ENCODE measurements at places on chromosomes 7 and 10. TPM values are rescaled to one million over a fixed set of nuclear protein-coding genes. Genes with fewer than 3 reads are reported as not detected.

SLC26A3 gene
- total RNA-seq, result not detected

CXCL12 gene
- total RNA-seq, result 0.14 TPM

ELOVL3 gene
- total RNA-seq, result 0.78 TPM

NPTX2 gene
- total RNA-seq, result 40.5 TPM

TMEM225B gene
- not detected for total RNA-seq

PPP1R17 gene
- total RNA-seq, result not detected

NCAPG2 gene
- 15.7 TPM for total RNA-seq

HOXA6 gene
- 0.96 TPM for total RNA-seq

AKR1C2 gene
- total RNA-seq, result 1,499 TPM

ARL3 gene
- 14.3 TPM for total RNA-seq

WDR91 gene
- 19.4 TPM for total RNA-seq

ANLN gene
- total RNA-seq, result 109 TPM

IL15RA gene
- 49.6 TPM for total RNA-seq

SPOCK2 gene
- total RNA-seq, result 0.41 TPM

SPDYE3 gene
- not detected for total RNA-seq

ASB4 gene
- total RNA-seq, result not detected

SGMS1 gene
- total RNA-seq, result 52.0 TPM

PRSS37 gene
- not detected for total RNA-seq

HTR7 gene
- total RNA-seq, result not detected

OAT gene
- 74.1 TPM for total RNA-seq

NODAL gene
- not detected for total RNA-seq

PVRIG gene
- total RNA-seq, result 1.4 TPM

OGDH gene
- 56.0 TPM for total RNA-seq

PLXNA4 gene
- total RNA-seq, result 0.34 TPM

CDH23 gene
- not detected for total RNA-seq

ARHGEF5 gene
- total RNA-seq, result 8.7 TPM

ABHD11 gene
- total RNA-seq, result 45.0 TPM

AMZ1 gene
- total RNA-seq, result not detected

PAPOLB gene
- not detected for total RNA-seq

CPXM2 gene
- total RNA-seq, result not detected

GATA3 gene
- 1.7 TPM for total RNA-seq

PILRA gene
- 0.41 TPM for total RNA-seq

PIK3CG gene
- total RNA-seq, result not detected

SFMBT2 gene
- 8.1 TPM for total RNA-seq

Measured in Caki2 (cell line).